ENCODE measurements at places on chromosomes 7 and 10. TPM values are rescaled to one million over a fixed set of nuclear protein-coding genes. Genes with fewer than 3 reads are reported as not detected.
A peak's percentile ranks its signal among the peaks of the same experiment; 100 is the strongest.

C10orf120 gene
- total RNA-seq, result not detected

CDK1 gene
- total RNA-seq, result 131 TPM

DKK1 gene
- 403 TPM for total RNA-seq

GPR15LG gene
- total RNA-seq, result not detected

OR2A1 gene
- total RNA-seq, result not detected

LIPM gene
- not detected for total RNA-seq

SHH gene
- not detected for total RNA-seq

EPHA1 gene
- total RNA-seq, result not detected

- DNase-seq, result no peak
Observed at GRCh38 chr7:21345361-21345760, 82.5 kb upstream of the SP4 start.

- DNase-seq, result no peak
Observed at GRCh38 chr7:79293655-79294142, 159.8 kb downstream of the MAGI2 start.

- no peak for DNase-seq
Observed at GRCh38 chr10:98664329-98665042, 217.8 kb upstream of the HPS1 start.

- no peak for DNase-seq
Observed at GRCh38 chr7:10315881-10316280, 657.8 kb upstream of the PHF14 start.

DNA sequence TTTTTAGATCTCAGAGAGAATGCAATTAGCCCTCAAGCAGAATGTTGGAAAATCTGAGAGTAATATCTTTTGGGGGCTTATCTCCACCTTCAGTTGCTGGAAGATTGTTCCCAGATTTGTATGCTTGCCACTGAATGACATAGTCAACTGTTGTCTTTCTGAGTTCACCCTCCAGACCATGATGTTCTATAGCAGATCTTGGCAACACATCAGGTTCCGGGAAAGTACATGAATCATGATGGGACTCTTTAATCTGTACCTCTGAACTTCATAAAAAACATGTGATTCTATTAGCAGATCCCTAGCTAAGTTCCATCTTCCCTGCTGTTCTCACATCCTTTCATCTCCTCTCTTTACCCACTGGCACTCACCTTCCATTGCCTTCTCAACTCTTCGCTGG lies 68.9 kb downstream of the PLCE1 start:
- no peak for DNase-seq

- DNase-seq, result no peak
Observed at GRCh38 chr7:99083733-99084132, 60.2 kb downstream of the SMURF1 start.

GRCh38 chr7:120052884-120053382 lies 220.0 kb upstream of the KCND2 start:
- DNase-seq, result no peak

- DNase-seq, result no peak
Observed at GRCh38 chr7:108088729-108089128, 41.4 kb downstream of the LAMB4 start.

- DNase-seq, result no peak
Observed at GRCh38 chr7:134722786-134723322, 56.6 kb upstream of the CALD1 start.

DNA sequence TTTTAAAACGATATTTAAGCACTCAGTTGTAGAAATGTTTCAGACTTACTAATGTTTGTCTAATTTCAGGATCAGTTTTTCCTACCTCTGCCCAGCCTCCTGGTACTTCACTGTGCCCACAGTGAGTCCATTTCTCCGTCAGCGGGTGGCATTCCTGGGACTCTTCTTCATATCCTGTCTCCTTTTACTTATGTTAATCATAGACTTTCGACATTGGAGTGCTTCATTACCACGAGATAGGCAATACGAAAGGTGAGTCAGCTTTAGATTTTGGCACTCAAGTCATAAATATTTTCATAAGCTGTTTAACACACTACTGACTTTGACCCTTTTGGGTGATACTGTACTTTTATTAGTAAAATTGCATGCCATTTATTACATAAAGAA lies 2.1 kb downstream of the ENTPD7 start:
- DNase-seq, result peak; percentile 82

DNA sequence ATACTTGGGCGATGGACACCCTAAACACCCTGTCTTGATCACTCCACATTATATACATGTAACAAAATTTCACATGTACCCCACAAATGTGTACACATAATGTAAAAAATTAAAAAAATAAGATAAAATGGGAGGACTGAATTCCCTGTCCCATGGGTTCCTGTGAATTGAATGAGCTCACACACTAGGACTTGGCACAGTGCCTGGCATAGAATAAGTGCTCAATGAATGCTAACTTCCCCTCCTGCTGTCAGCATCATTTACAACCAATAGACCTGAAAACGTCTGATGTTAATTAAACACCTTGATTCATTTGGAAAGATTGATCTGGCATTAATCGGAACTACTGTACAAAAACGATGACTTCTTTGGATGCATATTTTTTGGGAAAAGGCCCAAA lies 117.3 kb upstream of the ZNF438 start:
- DNase-seq, result no peak

GRCh38 chr10:110392868-110393740 lies 88.4 kb upstream of the SMNDC1 start:
- DNase-seq, result no peak

GRCh38 chr10:61847640-61848039 lies 53.9 kb upstream of the ARID5B start:
- no peak for DNase-seq

DNA sequence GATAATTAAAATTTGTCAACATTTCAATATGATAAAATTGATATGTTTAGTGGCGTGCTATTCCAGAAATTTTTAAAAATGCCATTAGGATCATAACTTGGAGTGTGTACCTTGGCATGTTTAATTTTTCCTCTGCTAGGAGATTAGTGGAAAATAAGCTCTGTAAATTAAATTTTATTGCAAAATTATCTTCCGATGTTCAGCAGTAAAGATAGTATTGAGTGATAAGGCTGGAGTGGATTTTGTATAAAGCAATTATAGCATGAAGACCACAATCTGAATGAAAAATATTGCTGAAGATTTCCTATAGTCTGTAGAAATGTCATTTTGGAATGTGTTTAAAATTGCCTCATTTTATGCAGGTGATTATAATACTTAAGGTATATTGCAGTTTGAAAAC lies 110.2 kb downstream of the VTI1A start:
- no peak for DNase-seq

DNA sequence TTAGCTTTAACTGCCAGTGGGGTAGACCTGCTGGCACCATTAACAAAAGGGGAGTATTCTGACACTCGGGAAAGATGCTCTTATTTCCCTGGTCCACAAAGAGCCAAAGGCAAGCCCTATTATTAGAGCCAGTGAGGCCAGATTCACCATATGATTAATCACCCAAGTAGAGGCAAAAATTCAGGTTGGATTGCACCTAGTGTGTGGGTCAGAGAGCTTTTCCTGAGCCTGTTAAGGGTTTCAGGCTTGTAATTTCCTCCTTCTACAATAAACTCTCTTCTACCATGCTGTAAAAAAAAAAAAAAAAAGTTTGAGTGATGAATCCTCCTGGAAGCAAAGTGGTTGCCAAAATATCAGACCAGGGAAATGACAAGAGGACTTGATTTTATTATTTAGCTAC lies 163.5 kb downstream of the MBL2 start:
- no peak for DNase-seq

DNA sequence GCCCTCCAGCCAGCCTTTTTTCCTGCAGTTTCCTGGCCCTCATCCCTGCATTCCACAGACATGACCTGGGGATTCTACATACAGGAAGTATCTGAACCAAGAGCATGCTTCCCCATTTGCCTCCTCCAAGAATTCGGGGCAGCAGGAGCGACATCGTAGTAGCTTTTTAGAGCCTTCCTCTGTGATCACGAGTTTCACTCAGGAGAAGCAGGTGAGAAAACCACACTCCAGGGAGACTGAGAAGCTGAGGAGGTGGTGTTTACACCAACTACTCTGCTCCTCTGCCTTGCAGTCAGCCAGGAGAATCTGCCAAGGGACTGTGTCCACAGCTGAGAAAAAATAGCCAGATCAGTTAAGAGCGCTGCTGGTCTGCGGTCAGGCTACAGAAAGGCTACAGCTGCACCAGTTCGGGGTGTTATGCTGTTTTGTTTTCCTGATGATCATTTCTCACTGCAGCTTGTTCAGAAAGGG lies 54.1 kb downstream of the HSPA12A start:
- peak; percentile 79 for DNase-seq

DNA sequence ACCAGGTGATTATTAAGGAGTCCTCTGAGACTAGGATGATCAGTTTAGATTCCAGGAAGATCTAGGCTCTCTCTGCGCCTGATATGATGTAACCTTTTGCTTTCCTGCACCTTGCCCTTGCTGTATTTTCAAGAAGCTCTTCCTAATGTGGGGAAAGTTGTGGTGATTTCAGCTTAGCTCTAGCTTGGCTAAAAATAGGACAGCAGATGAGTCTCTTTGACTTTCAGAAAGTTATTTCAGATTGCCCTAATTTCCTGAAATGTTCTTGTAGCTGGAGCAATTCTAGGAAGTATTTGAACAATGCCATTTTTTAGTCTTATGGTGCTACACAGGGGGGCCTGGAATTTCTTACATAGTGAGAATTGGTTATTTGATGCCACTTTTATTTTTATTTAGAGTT lies 3.8 kb downstream of the LCOR start:
- DNase-seq, result no peak

GRCh38 chr10:46077731-46078413 lies 31.8 kb upstream of the MSMB start:
- no peak for DNase-seq

DNA sequence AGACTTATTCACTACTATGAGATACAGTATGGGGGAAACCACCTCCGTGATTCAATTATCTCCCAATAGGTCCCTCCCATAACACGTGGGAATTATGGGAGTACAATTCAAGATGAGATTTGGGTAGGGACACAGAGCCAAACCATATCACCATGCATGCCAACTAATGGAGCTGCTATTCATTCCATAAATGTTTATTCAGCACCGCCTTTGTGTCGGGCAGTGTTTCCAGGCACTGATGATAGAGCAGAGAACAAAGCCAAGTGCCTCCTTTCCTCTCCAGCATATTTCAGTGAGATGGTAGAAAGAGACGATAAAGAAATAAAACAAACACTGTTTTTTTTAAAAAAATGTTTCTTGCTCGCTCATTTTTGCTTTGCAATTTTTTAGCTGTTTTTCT lies 295.9 kb upstream of the FOXK1 start:
- DNase-seq, result peak; percentile 49

- no peak for DNase-seq
Observed at GRCh38 chr10:110959379-110960332, 40.3 kb downstream of the SHOC2 start.

DNA sequence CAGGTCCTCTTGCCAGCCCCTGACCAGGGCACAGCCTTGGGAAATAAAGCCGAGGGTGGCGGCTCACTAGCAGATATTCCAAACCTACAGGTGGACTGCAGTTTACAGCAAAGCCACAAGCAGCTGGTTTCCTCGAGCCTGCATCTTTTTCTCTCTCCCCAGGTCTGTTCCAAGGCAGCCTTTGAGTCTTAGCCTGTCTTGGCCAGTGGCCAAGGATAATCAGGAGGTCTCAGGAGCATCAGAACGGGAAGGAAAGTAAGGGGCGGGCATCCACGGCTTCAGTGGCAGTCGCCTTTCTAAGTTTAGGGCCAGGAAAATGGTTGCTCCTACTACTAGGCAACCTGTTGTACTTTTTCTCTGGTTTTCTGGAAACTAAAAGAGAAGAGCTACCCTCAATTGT lies 219.7 kb upstream of the ZMIZ1 start:
- DNase-seq, result no peak

DNA sequence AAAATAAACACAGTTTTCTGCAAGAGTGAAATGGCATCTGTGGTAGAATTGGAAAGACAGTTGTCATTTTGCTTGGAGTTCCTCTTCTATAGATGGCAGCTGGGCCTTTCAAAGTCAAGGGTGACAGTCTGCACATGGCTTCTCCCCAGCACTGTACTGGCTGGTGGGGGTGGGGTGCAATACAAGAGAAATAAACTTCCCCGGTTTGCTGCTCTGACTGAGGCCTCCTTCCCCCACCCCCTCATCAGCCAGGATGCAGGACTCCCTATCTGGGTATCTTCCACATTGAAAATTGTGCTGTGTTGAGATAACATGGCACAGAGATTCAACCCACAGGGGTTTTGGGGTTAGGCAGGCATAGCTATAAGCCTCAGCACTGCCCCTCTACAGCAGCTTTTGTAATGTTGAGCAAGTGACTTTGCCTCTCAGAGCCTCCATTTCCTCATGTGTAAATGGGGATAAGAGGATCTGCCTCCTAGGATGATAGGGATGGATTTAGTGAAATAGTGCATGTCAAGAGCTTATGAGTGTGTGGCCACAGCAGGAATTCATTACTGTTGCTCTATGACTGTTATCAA lies 85.8 kb upstream of the WDR11 start:
- no peak for DNase-seq

GRCh38 chr7:36303202-36304098 lies 86.2 kb upstream of the ANLN start:
- peak; percentile 86 for DNase-seq

- DNase-seq, result no peak
Observed at GRCh38 chr7:30436046-30436445, 42.5 kb downstream of the NOD1 start.

GRCh38 chr10:36109399-36110023 lies 467.4 kb upstream of the FZD8 start:
- no peak for DNase-seq

DNA sequence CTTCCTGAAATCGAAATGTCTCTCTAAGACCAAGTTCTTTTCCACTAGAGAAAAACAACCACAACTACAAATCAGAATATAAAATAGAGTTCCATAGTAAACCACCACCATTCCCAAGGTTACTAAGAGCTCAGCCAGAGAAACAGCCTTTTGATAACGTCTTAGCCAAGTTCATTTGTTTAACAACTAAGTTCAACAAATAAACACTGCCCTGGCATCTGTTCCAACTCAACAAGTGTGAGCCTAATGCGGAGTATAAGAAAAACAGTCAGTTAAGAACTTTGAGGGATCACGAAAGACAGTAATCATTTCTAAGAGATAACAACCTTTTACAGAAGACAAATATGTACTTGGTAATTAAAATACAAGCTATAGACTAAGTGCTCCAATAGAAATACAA lies 77.3 kb downstream of the CALD1 start:
- DNase-seq, result no peak

GRCh38 chr10:89494575-89494974 lies 40.8 kb downstream of the SLC16A12 start:
- no peak for DNase-seq

DNA sequence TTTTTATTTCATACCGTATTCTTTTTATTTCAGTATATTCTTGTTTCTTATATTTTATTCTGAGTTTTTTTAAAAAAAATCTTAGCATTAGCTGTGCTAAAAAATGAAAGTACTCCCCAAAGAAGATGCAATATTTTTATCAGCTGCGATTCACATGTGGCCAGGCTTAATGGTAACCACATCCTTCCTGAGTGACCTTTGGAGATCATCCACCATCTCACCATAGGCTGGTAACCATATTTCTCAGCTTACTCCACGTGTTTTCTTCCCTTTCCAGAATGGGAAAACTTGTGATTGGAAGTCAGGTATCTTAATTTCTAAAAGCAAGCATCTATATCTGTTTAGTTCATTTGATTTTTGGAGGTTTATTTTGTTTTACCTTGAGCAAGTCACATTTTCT lies 18.8 kb upstream of the LIPM start:
- DNase-seq, result no peak

Measured in MG63 (cell line).